ENCODE measurements at places on chromosomes 2 and 18.

- no peak for DNase-seq
Observed at GRCh38 chr18:64444819-64445218, 295.9 kb upstream of the LINC00305 start.

DNA sequence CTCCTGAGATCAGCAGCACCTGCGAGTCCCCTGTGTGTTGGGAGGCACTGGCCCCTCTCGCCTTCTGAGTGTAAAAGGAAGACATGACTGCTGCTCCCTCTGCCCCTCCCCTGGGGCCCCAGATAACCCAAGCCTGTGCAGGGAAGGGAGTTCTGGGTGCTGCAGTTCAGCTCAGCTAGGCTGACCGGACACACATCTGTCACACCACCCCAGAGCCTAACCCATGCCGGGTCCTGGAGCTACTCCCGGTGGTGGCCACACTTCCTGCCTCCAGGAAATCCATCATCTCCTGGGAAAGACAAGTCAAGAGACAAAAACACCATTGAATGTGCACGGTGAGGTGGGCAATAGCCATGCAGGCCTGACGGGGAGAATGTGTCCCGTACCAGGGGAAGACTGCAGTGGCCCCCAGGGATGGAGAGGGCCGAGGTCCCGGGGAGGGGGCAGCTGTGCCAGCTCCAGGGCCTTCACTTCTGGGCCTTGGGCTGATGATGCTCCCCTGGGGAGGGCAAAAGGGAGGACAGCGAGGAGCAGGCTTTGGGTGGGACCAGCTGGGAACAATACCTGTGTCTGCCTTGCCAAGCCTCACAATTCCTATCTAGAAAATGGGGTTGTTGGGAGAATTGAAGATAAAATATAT lies 210.6 kb downstream of the TFCP2L1 start:
- DNase-seq, result no peak

DNA sequence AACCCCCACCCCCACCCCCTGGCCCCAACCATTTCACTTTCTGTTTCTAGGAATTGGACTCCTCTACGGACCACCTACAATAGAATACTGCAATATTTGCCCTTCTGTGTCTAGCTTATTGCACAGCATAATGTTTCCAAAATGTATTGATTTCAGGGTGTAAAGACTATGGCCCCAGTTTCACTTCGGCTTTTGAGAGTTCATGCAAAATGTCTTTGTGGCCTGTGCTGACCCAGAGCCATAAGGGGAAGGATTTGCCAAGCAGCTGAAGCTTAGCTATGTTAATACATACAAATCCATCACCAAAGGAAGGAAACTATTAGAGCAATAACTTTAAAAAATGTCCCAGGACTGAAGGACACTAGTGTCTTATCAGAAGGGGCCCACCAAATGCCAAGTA lies 11.2 kb upstream of the ATP9B start:
- DNase-seq, result no peak

DNA sequence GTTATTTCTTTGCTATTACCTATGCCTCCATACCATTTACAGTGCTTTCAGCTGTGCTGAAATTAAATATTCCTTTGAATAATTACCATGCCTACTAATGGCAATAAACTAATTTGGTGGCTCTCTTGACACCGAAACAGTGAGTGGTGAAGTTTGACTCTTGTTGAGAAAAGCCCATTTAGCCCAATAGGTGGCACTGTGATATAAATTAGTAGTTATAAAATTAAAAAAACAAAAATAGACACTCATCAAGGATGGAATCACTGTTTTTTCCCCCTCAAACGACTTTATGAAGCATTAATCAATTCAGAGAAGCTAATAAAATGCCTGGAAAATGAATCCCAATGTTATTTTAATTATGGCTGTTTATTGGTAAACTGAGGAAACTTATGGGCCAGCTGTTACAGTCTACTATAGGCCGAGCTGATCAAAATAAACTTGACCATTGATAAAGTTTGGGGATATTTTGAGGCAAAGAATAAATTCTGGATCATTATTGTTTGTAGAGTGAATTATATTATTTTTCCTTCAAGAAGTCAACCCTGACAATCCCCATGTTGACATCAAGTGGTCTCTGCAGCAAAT lies 339.6 kb downstream of the TRIB2 start:
- no peak for DNase-seq

- DNase-seq, result no peak
Observed at GRCh38 chr2:156792242-156792840, 356.2 kb downstream of the GPD2 start.

Measured in activated CD4-positive, CD25-positive, alpha-beta regulatory T cell (primary cell).